ENCODE measurements at places on chromosomes 7 and 10.

GRCh38 chr10:101346177-101346576, 7.8 kb upstream of the BTRC start:
- no peak for DNase-seq

GRCh38 chr7:73539709-73540108, 17.6 kb upstream of the BAZ1B start:
- DNase-seq, result no peak

- DNase-seq, result no peak
These were observed 21.5 kb upstream of the PLAC9 start for GRCh38 chr10:80110986-80111385.

GRCh38 chr7:82289889-82290288, 153.7 kb downstream of the CACNA2D1 start:
- DNase-seq, result no peak

- no peak for DNase-seq
These were observed 440.2 kb downstream of the HTR7 start for GRCh38 chr10:90417476-90418210.

- no peak for DNase-seq
These were observed 400.7 kb upstream of the MKI67 start for GRCh38 chr10:128526791-128527375.

- peak; percentile 20 for DNase-seq
These were observed 11.0 kb downstream of the GHRHR start for GRCh38 chr7:30974605-30975255.

- no peak for DNase-seq
These were observed 122.3 kb downstream of the ACTR3B start for GRCh38 chr7:152881893-152882292.

DNA sequence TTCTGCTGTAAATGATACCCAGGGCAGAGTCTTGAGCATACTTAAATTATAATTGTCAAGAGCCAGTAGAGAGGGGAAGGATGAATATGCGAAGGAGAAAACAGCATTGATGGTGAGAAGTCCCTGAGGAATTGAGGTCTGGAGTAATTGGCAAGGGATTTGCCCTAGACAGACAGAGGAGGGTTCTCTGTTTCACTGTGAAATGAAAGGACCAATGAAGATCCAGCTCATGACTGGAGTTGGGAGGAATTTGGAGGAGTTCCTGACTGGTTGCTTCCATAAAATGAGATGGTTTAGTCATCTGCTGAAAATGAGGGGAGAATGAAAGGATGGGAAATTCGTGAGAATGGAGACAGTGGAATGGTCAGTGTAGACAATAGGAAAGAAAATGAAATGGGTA, 6.8 kb downstream of the PRPF18 start:
- DNase-seq, result no peak

- DNase-seq, result no peak
These were observed 8.2 kb upstream of the SORBS1 start for GRCh38 chr10:95569368-95569767.

DNA sequence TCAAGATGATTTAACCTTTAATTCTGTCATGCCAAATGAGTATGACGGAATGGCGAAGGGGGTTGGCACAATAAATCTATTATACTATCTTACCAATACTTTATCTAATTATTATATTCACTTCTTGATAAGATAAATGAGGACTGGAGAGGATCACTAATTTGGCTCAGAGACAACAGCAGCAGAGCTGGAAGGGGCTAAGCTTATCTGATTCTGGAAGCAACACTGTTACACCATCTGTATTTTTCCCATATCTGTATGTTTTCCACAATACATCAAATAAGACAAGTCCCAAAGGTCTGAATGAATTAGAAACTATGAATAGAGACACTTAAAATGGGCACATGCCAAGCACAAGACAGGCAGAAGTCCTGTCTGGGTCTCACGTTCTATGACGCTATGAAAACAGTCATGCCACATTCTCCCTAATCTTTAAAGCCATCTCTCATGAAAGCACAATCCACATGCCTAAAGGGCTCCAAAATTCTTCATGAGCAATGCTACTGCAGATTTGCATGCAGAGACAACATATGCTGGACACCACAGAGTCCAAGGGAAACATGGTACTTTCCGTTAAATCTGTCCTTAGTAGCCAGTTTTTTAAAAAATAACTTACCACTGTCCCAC, 88.3 kb downstream of the SLC25A13 start:
- DNase-seq, result no peak

- DNase-seq, result no peak
These were observed 4.5 kb downstream of the GAL3ST4 start for GRCh38 chr7:100163871-100164270.

GRCh38 chr10:49539320-49539885, 482 bp upstream of the ERCC6 start:
- DNase-seq, result no peak
